ENCODE measurements at places on chromosomes 4 and X.

- no peak overlapping the region for H3K4me3 ChIP-seq
- no peak for DNase-seq
These were observed 37.1 kb upstream of the KLHL8 start for GRCh38 chr4:87257523-87257922.

DNA sequence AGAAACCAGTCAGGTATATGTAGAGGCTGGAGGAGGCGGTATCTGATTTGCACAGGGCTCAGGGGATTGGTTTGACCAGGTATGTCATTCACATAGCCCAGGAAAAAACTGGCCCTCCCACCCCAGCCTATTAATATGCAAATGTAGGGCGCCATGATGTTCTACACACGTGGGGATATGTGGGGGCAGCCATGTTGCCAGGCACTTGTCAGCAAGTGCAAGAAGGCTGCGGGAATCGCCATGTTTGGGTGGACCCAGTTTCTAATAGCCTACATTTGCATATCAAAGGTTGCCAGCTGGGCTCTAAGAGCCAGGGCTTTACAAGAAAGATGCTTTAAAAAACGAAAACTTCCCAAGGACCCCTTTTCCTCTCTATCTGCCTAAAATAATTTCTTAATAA is 335.1 kb downstream of the SMARCA1 start:
- no peaks in the 10 kb centered on the region for H3K27me3 ChIP-seq
- no peak for DNase-seq
- no peaks in the 10 kb centered on the region for H3K4me1 ChIP-seq
- no peak overlapping the region for H3K27ac ChIP-seq

- H3K4me3 ChIP-seq = no peak overlapping the region
- H3K4me1 ChIP-seq = no peaks in the 10 kb centered on the region
- no peak for DNase-seq
These were observed 91.1 kb downstream of the SEL1L3 start for GRCh38 chr4:25771672-25772071.

- no peaks in the 10 kb centered on the region for H3K27me3 ChIP-seq
- no peaks in the 10 kb centered on the region for H3K36me3 ChIP-seq
- H3K27ac ChIP-seq = no peak overlapping the region
- no peaks in the 10 kb centered on the region for H3K4me1 ChIP-seq
These were observed 171.9 kb downstream of the GALNTL6 start for GRCh38 chr4:171985129-171985528.

DNA sequence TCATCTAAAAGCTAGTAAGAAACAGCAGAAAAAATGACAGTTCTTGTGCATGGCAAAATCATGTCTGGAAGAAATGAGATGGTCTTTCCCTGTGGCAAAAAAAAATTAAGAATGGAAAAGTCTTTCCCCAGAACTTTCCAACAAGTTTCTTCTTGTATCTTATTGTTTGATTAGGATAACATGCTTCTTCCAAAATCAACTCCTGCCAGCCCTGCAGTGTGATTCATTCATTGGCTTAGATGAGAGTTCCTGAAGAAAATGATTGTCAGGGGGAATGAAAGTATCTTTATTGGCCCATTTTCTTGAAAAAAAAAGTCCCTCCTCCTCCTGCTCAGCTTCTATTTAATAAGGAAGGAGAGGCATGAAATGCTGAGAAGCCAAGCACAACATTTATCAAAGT is 407.7 kb downstream of the ARAP2 start:
- DNase-seq = no peak
- H3K27ac ChIP-seq = no peak overlapping the region
- H3K36me3 ChIP-seq = no peaks in the 10 kb centered on the region
- no peaks in the 10 kb centered on the region for H3K27me3 ChIP-seq
- no peaks in the 10 kb centered on the region for H3K4me1 ChIP-seq
- no peak overlapping the region for H3K4me3 ChIP-seq

DNA sequence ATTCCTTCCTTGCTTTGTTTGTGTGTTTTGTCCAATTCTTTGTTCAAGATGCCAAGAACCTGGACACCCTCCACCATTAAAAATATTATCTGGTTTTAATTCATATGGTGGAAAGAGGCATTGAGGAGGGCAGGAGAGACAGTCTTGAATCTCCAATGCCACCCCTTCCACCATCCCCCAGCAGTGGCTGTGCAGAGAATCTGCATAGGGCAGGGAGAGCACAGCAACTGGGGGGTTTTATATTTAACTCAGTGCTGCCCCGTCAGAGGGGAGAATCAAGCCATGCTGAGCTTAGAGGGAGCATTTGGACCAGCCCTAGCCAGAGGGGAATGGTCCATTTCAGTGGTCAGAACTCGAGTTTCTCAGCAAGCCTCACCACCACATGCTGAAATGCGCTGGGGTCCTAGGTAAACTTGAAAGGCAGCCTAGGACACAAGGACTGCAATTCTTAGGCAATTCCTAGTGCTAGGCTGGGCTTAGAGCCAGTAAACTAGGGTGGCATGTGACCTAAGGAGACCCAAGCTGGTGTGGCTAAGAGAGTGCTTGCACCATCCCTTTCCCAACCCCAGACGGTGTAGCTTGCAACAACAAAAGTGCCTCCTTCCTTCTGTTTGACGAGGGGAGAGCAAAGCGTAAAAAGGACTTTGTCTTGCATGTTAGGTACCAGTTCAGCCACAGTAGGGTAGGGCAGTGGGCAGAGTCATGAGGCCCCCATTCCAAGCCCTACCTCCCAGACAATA is 34.2 kb downstream of the CCDC158 start:
- no peak for DNase-seq
- no peak overlapping the region for H3K27ac ChIP-seq
- H3K4me1 ChIP-seq = no peaks in the 10 kb centered on the region
- H3K4me3 ChIP-seq = no peak overlapping the region
- H3K36me3 ChIP-seq = no peaks in the 10 kb centered on the region

DNA sequence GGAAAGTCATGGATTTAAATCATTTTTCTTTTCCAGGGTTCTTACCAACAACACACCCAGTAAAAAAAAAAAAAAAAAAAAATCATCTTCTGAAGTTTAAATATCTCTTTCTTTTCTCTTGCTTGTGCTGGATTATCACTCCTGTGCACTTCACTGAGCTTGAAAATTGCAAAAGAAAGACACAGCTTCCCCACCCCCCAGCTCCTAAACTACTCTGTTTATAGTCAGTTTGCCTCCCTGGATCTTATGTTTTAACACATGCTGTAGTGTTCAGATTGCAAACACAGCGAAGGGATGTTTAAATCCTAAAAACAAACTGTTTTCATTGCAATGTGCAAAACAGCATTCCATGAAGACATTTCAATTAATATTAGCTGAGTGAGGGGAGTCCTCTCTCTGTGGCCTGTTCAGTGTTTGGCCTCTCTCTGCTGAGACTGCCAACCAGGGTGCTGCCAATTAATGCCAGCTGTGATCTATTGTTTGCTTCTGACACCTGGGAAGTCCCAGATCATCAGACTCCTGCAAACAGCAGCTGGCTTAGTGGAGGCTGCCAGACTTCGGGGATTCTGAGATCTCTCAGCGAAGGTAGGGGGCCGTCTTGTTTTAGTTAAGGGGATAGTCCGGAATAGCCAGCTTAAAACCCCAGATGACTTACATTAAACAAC is 171.1 kb upstream of the PITX2 start:
- no peak overlapping the region for H3K4me3 ChIP-seq
- DNase-seq = no peak
- H3K27ac ChIP-seq = no peak overlapping the region
- H3K27me3 ChIP-seq = no peaks in the 10 kb centered on the region
- H3K4me1 ChIP-seq = no peaks in the 10 kb centered on the region

DNA sequence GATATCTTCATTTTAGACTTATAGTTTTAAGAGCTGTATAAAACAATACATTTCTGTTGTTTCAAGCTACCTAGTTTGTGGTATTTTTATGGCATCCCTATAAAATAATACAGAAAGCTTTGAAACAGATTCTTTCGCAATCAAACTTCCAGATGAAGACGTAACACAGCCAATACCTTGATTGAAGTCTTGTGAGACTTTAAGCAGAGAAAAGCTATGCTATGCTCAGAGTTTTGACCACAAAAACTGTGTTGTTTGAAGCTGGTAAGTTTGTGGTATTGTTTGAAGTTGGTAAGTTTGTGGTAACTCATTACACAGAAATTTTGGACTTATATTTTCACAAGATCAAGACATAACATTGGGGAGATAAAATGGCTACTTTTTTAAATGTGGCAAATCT is 201.8 kb upstream of the UGT8 start:
- DNase-seq = no peak
- no peaks in the 10 kb centered on the region for H3K27me3 ChIP-seq
- no peak overlapping the region for H3K4me3 ChIP-seq
- no peaks in the 10 kb centered on the region for H3K4me1 ChIP-seq
- no peaks in the 10 kb centered on the region for H3K36me3 ChIP-seq

- H3K36me3 ChIP-seq = no peaks in the 10 kb centered on the region
- peaks cover 9% of the 10 kb centered on the region for H3K4me1 ChIP-seq
- peak; percentile 56 for DNase-seq
- H3K27me3 ChIP-seq = no peaks in the 10 kb centered on the region
- no peak overlapping the region for H3K27ac ChIP-seq
- H3K4me3 ChIP-seq = no peak overlapping the region
These were observed 175.3 kb downstream of the TSPAN5 start for GRCh38 chr4:98482847-98483806.

DNA sequence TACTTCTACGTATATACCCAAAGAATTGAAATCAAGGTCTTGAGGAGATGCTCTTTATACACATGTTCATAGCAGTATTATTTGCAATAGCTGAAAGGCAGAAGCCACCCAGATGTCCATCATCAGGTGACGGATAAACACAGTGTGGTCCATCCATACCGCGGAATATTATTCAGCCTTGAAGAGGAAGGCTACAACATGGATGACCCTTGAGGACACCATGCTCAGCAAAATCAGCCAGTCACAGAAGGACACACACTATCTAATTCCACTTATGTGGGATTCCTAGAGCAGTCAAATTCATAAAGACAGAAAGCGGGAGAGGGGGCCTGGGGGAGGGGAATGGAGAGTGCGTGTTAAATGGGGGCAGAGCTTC is 44.5 kb downstream of the RGS12 start:
- H3K36me3 ChIP-seq = no peaks in the 10 kb centered on the region
- H3K27ac ChIP-seq = no peak overlapping the region
- H3K4me3 ChIP-seq = no peak overlapping the region
- DNase-seq = no peak
- H3K4me1 ChIP-seq = peaks cover 5% of the 10 kb centered on the region
- H3K27me3 ChIP-seq = no peaks in the 10 kb centered on the region

- no peaks in the 10 kb centered on the region for H3K36me3 ChIP-seq
- H3K27ac ChIP-seq = no peak overlapping the region
- H3K4me1 ChIP-seq = no peaks in the 10 kb centered on the region
- no peak overlapping the region for H3K4me3 ChIP-seq
- H3K27me3 ChIP-seq = no peaks in the 10 kb centered on the region
These were observed 22.9 kb upstream of the ANK2 start for GRCh38 chr4:113026556-113026955.

DNA sequence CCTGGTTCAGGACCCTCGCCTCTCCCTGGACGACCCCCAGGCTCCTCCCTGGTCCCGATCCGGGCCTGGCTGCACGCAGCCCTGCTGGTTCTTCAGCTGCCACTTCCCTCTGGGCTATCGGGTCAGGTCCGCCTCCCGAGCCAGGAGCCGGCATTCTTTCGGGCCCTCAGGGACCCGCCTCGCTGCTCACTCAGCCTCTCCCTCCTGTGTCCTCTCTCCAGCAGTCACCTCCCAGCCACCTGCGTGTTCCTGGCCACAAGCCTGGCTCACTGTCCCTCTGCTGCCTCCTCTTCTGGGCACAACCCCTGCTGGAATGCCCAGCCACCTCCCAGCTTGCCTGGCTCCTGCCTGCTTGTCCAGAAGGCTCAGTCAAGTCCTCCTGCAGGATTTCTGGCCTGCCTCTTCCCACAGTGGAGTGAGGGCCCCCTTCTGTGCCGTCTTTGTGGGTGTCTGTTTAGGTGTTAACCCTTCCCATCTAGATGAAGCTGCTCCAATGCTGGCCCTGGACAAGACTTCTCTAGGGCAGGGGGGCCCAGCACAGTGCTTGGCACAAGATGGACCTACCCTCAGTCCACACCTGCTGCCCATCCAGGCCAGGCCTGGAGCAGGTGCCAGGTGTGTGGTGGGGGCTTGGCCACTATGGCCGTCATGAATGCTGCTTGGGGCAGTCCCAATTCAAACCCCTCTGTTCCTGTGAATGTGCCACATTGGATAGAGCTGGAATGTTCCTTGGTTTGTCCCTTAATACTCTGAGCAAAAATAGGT is 2.2 kb downstream of the WFS1 start:
- H3K36me3 ChIP-seq = no peaks in the 10 kb centered on the region
- no peak overlapping the region for H3K27ac ChIP-seq

- no peaks in the 10 kb centered on the region for H3K27me3 ChIP-seq
- H3K4me3 ChIP-seq = no peak overlapping the region
- H3K27ac ChIP-seq = no peak overlapping the region
- DNase-seq = no peak
These were observed 21.6 kb downstream of the ADD1 start for GRCh38 chr4:2865196-2865780.

DNA sequence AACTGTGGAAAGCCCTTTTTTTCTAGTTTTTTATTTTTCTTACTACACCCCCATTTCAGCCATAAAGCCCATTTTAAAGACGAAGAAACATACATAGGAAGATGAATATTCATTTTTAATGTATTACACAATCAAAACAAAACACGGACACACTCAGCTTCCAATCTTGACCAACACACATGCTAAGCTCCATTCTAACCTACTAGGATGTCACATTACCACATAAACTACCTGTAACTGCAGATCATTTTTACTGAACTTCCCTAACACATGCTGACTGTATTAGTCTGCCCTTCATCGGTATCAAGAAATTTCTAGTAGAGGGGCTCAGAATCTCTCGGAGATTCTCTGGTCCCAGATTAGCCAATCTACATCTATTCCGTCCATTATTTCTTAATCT is 1.8 kb downstream of the CCNI start:
- H3K4me1 ChIP-seq = peaks cover 3% of the 10 kb centered on the region
- peak overlapping the region; percentile 47 for H3K27ac ChIP-seq
- no peaks in the 10 kb centered on the region for H3K36me3 ChIP-seq
- no peak for DNase-seq
- H3K4me3 ChIP-seq = peak overlapping the region; percentile 97
- H3K27me3 ChIP-seq = no peaks in the 10 kb centered on the region

GRCh38 chr4:141599853-141600252 is 36.5 kb upstream of the IL15 start:
- H3K4me3 ChIP-seq = no peak overlapping the region
- no peaks in the 10 kb centered on the region for H3K36me3 ChIP-seq
- no peak overlapping the region for H3K27ac ChIP-seq

- H3K27me3 ChIP-seq = no peaks in the 10 kb centered on the region
- no peak overlapping the region for H3K27ac ChIP-seq
- H3K36me3 ChIP-seq = no peaks in the 10 kb centered on the region
These were observed 43.4 kb upstream of the CCKAR start for GRCh38 chr4:26533685-26534084.

GRCh38 chr4:188387179-188387791 is 248.0 kb downstream of the TRIML1 start:
- H3K4me1 ChIP-seq = no peaks in the 10 kb centered on the region
- H3K27ac ChIP-seq = no peak overlapping the region
- H3K27me3 ChIP-seq = no peaks in the 10 kb centered on the region
- no peaks in the 10 kb centered on the region for H3K36me3 ChIP-seq
- no peak overlapping the region for H3K4me3 ChIP-seq
- no peak for DNase-seq

GRCh38 chr4:53697016-53697685 is 105.9 kb upstream of the LNX1 start:
- no peak for DNase-seq
- no peaks in the 10 kb centered on the region for H3K27me3 ChIP-seq
- no peak overlapping the region for H3K27ac ChIP-seq
- H3K36me3 ChIP-seq = no peaks in the 10 kb centered on the region
- peaks cover 14% of the 10 kb centered on the region for H3K4me1 ChIP-seq
- no peak overlapping the region for H3K4me3 ChIP-seq
